ENCODE measurements at places on chromosomes 11 and 22.

DNA sequence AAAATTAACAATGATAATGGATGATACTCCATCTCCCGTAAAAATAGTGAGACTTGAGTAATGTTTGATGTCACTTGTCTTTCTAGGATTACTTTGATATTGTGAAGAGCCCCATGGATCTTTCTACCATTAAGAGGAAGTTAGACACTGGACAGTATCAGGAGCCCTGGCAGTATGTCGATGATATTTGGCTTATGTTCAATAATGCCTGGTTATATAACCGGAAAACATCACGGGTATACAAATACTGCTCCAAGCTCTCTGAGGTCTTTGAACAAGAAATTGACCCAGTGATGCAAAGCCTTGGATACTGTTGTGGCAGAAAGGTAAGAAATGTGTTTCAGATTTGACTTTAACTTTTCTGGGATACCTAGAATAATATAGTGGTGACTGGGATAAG lies 48.0 kb upstream of the L3MBTL2 start:
- DNase-seq = no peak

DNA sequence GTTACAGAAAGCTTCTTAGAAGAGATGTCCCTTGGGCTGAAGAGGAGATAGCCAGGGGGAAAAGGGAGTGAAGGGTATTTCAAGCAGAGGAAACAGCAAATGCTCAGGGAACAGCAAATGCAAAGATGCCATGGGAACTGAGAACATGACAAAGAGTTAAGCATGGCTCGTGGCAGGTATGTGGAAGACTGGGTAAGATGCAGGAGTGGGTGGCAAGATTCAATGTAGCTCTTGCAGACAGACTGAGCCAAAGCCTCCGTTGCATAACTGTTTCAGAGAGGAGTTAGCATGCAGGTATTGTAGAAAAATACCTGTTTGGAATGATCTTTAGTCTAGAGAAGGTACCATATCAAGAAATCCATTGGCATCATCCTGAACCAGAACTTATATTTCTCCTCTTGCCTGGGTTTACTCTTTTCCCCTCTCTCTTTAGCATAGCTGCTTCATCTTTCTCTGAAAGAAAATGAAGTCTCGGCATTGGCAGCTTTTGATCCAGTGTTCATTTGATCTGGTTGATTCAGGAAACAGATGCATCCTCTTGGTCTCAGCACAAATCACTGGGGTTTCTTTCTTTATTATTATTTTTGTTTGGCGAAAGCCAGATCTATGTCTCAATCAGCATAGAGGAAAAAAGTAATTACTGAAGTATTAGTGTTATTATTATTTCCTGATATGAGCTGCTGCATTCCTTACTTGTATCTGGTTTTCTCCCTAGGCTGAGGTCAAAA lies 41.7 kb upstream of the NUP160 start:
- no peak for DNase-seq

- no peak for DNase-seq
These were observed 36.7 kb downstream of the SMC1B start for GRCh38 chr22:45376703-45377102.

- no peak for DNase-seq
These were observed 3.4 kb downstream of the OR9Q2 start for GRCh38 chr11:58192229-58192628.

GRCh38 chr22:44392446-44392921 lies 79.7 kb upstream of the SHISAL1 start:
- DNase-seq = no peak

DNA sequence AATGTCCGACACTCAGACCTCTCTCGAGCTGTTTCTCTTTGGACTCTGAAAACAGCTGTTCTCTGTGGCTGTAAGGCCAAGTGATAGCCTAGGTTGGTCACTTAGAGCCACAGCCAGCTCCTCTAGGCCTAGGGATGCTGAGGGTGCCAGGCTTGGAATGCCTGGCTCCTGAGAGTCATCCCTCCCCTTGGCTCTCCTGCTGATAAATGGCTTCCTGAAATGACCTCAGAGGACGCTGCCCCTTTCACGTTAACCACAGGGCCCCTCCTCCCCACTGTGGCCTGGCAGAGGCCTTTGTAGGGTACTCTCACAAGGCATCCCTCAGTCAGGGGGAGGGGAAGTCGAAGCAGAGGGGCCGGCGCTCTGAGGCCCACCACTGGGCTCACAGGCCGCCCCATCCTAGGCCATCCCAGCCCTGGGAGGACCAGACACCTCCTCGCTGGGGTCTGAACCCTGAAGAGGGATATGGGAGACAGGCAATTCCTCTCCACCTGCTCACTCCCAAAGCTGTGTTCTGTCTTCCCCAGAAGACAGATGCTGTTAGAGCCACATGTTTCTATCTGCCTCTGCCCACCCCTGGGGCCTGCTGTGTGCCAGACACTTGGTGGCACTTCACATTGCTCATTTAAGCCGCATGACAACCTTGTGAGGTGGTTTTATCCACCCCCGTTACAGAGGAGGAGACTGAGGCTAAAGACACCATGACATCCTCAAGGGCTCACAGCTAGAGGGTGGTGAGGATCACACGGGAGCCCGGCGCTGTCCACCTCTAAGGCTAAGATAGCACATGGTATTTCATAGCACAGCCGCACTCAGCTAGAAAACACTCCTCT lies 50.9 kb downstream of the ARFGAP3 start:
- peak; percentile 57 for DNase-seq

- DNase-seq = no peak
These were observed 1032.7 kb upstream of the TENM4 start for GRCh38 chr11:80473562-80473961.

DNA sequence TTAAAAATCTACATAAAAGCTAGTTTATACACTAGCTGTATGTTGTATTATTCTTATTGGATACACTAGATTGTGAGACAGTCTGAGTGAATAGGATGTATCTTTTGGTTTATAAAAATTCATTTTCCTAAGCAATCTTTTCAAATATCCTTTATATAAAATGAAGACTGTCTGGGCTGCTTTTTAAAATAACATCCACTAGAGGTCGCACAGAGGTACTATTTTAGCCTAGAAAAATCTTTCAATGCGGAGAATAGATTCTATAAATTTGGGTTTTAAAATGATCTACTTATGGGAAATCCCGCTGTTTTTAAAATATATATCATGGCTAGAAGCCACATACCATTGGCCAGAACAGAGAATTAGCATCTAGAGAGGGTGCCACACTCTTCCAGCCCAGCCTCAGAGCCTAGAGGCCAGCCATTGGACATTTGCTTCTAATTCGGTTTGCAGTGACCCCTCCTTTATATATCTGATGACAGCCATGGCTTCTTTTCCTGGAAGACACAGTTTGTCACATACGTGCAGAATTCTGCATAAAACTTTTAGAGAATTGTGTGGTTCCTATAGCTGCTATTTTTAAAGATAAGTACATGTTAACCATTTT lies 7.3 kb downstream of the C11orf97 start:
- DNase-seq = peak; percentile 6

GRCh38 chr11:125701858-125702621 lies 21.4 kb upstream of the ACRV1 start:
- DNase-seq = no peak

DNA sequence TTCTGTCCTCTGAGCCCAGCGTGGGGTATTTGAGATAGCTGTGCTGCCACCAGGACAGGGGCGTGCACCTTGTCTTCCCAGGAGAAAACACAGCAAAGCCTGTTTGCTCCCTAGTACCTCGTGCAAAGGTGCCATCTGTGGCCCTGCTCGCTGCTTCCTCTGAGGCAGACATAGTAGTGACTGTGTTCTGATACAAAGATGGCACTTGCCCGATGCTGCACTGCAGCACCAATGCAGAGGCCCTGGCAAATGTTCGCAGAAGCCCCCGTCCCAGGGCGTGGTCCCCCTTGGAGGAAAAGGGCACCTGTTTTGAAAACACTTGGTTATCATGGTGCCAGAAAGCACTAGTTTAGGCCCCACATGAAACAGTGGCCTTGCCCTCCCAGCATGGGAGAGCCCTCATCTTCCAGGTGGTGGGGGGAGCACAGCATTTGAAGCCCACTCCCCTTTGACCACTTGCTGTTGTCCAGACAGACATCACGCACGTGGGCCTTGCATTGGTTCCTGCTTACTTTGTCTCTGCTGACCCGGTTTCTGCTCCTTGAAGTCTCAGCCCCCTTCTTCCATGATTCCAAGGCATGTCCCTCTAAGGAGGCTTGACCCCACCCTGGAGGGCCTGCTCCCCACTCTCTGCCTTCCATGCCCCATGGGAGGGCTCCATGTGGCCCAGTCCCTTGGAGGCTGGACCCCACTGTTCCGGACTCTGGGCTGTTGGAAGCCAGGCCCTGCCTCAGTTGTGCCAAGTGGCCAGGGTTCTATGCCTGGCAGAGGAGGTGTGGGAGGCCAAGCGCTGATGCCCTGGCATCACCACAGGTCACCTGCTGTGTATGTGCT lies 109.4 kb downstream of the KCNQ1OT1 start:
- DNase-seq = no peak

DNA sequence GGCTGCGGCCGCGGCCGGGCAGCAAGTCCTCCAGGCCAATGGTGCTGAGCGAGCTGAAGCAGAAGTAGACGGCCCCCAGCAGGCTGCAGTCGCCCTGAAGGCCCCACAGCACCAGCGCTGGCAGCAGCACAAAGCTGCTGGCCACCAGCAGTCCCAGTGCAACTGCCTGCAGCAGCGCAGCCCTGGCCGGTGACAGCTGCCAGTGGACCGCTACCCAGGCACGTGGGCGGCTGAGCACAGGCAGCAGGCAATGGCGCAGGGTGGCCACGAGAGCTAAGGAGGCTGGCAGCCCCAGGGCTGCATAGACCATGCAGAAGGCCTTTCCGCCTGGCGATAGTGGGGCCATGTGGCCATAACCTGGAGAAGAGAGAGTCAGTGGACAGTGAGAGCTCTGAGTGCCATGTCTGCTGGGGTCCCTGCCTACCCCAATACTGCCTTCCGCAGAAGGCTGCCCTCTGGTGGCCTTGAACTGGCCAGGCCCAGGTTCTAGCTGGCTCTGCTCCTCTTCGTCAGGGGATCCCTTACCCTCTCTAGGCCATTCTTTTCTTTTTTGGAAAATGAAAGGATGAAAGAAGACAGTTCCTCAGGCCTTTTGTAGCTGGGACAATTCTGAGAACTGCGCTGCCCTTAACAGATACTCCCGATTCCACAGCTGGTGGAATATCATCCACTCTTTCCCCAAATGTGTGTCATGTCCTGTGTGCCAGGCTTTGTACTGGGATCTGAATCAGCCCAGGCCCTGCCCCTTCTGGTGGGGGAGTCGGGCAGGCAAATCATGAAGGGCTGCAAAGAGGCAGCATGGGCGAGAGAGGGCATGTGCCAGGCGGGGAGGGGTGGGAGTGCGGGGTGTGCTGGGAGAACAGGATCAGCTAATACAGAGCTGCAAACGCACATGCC lies 1.8 kb downstream of the KCNK7 start:
- no peak for DNase-seq

Data from NCI-H2029 (cell line).